NCI-H460 (cell line): ENCODE measurements at places on chromosomes 4 and X.

GRCh38 chrX:84830836-84831235 lies 172.8 kb upstream of the APOOL start:
- no peak for DNase-seq

GRCh38 chr4:174357321-174357720 lies 73.6 kb downstream of the CEP44 start:
- no peak for DNase-seq

DNA sequence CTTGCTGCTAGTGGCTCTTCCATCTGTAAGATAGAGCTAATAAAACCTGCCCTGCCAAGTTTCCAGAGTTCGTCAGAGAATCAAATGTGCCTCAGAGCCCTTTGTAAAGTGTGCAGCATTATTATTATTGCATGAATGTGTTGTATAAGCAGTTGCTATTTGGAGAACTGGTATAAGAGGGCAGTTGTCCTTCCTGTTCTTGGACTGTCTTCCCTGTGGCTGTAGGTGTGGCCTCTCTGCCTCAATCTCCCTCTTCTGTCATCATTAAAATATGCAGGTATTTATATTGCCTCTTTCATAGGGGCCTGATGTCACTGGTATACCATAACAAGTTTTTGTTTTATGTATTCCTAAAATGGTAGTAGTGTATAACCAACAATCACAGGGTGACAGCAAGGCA lies 3.8 kb downstream of the MTM1 start:
- DNase-seq = no peak

DNA sequence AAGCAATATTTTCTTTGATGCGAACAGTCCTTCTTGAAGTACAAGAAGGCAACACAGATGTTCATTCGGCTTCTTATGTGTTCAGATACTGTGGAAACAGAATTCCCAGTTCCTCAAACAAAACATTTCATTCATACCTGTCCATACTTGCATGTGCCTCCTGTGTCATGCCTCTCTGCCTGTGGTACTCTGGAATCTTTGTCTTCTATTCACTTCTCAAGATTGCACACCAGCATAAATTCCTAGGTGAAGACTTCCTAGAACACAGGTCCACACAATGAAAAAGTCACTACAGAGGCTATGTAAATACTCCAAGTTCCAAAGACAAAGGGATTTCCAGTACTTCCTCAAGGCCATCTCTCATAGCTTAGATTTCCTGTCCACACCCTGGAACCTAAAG lies 367.2 kb downstream of the AFF2 start:
- no peak for DNase-seq

DNA sequence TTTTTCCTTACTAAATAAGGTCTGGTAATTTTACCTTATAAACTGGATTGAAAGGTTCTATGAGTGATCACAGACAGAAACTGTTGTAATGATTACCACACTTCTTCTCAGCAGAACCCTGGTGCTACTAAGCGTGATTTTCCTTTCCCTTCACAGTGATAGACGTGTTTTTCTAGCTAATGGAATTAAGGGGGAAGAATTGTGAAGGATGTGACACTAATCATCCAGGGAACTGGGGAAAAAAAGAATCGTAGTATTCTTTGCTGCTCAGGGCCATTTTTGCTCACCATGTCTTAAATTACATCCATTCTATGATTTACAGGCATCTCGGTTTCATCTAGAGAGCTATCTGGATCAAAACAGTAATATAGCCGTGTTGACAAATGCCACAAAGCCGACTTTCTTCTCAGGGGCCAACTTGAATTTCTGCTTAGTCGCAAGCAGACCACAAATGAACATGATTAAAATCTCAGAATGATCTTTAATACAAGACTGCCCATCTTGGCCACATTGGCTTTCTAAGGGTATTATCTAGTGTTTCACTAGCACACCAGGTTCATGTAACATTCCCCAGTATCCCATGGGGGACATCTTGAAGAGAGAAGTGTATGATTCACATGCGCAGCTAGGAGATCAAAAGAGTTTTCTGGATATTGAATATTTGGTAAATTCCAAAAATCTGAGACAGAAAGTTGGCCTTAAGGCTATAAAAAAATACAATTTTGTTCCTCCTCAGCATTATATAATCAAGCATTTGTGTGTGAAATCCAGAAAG lies 154.0 kb downstream of the UGT8 start:
- DNase-seq = no peak

DNA sequence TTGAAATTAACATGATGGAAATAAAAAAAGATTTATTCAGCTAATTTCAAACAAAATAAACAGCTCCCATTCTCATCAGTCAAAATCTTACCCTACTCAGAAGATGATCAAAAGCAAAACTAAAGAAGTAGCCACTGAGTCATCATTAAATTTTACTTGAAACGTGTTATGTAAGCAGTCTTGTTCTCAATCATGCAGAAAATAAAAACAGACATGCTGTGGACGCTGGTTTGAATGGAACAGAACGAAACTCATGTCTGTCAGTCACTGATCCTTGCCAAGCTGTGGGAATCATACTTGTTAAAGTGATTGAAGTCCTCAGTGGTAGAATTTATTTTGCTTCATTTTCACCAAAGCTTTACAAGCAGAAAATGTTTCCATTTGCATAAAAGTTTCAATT lies 77.2 kb upstream of the TLR3 start:
- no peak for DNase-seq

- DNase-seq = no peak
Measured at GRCh38 chrX:69284491-69284890, 119.2 kb upstream of the PJA1 start.

DNA sequence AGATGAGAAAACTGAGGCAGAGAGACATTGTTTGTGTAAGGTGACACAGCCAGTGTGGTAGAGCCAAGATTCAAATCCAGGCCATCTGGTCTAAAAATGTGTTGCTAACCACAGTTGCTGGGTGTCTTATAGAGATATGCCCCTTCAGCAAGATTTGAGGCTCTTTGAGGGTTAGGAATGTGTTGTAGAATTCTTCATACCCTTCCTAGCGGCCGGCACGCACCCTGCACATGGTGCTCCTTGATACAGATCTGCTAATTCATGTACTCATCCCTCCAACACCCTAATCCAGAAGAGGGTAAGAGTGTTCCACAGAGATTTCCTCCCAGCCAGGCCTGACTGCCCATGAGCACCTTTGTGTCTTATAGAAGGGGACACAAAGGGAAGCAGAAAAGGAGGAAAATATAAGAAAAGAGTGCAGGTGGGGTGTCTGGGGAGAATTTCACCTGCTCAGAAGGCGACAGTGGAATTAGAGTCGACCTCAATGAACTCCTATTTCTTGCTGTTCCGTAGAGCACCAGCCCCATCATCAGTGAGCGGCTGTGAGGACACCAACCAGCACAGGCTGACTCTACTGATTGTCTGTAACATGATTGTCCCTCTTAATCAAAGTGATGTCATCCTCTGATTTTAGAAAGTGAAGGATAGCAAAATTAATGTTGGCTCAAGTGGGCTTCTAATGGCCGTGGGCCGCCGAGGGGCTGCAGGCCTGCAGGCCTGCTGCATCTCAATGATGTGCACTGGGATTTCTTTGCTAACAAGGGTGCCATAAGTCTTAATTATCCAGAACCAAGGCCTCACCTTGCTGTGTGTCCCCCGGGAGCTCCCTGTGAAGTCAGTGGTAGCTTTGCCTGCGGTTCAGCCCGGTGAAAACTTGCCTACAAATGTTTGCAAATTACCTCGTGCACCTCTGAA lies 24.2 kb upstream of the SMIM20 start:
- no peak for DNase-seq

DNA sequence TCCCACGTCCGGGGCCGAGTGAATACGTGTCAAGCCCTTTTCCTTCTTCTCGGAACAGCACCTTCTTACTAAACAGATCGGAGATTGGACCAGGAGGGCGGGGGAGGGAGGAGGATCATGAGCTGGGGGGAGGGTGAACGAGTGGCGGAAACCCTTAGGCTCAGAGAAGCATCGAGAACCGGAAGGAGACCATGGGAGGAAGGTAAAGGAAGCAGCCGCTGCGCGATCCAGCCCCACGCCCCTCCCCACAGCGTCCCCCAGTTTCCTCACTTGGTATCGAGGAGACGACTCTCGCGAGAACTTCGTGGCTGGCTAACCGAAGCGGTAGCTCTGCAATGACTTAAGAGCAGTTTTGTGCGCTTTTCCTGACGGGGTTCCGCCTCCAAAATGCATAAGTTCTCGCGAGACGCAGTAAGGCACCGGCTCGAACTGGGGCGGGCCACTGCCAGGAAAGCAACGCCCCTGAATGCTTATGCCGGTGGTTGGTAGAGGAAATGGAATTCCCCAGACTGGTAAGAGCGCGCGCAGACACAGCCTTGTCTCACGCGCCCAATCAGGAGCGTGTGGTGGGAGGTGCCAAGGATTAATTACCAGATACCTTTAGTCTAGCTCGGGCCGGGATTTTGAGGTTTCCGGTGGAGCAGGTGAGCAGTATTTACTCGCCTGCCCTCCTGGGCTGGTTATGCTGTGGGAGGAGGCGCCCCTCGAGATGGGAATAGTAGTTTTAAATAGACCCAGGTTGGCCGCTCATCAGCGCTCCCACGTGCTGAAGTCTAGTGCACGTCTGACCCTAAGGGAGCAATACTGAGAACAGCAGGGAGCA lies 534 bp upstream of the UBE2D3 start:
- peak; percentile 99 for DNase-seq

DNA sequence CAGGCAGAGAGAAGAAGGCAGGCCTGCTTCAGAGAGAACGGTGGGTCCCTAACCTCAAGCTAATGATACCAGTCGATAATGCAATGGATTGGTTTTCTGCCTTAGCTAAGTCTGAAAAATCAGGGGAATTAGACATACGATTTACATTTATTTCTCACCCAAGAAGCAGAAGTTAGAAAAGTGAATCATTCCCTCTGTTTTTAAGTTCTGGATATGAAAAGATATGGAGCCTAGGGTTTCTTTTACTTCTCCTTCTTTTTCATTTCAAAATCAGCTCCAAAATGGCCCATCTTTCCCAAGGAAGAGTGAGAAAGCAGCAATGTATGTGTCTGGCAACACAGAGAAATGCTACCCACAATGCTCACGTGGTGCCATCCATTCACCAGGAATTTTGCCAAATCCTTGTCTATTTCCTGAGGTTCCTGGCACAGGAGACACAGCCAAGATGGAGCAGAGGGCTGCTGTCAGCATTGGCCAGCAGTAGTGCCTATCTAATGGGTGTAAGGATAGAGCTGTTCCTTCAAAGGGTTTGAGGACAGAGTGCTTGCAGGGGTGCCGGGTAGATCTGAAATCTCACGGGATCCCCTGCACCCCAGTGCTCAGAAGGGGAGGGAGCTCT lies 231.5 kb downstream of the MAML3 start:
- no peak for DNase-seq

DNA sequence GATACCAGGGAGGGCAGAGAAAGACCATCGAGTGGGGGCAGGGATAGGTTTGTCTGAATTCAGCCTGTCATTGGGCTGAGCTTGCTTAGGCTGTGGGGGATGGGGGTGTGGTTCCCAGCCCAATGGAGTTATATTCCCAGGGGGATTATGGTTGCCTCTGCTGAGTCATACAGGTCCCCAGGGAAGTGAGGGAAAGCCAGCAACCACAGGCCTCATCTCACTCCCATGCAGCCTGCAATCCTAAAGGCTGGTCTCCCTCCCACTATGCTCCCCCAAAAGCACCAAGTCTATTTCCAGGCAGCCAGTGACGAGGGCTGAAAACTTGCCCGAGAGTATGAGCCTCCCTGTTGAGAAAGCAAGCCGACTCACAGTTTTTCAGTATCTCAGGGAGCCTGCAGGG lies 39.3 kb downstream of the AFM start:
- peak; percentile 66 for DNase-seq

- DNase-seq = no peak
Measured at GRCh38 chr4:75908555-75908954, 6.3 kb upstream of the PPEF2 start.

DNA sequence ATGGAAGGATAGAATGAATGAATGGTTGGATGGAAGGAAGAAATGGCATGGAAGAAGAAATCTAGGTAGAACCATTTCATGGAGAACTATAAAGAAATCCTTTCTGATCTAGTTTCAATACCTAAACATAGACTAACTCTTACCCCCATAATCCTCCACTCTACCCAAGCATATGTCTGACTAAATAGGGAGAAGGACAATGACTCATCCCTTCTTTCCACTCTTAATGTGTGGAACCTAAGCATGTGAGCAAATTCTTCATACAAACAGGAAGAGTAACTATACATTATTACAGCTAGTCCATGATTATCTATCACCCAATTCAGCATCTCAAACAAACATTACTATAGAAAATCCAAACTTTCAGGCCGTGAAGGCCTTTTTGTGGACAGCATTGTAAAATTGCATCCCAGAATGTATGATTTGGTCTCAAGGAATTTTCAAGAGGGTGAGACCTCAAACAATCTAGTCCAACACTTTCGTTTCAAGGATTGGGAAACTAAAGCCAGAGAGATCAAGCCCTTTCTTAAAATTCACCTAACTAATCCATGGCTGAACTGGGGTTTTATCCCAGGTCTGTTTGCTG lies 11.2 kb downstream of the C1QTNF7 start:
- no peak for DNase-seq

DNA sequence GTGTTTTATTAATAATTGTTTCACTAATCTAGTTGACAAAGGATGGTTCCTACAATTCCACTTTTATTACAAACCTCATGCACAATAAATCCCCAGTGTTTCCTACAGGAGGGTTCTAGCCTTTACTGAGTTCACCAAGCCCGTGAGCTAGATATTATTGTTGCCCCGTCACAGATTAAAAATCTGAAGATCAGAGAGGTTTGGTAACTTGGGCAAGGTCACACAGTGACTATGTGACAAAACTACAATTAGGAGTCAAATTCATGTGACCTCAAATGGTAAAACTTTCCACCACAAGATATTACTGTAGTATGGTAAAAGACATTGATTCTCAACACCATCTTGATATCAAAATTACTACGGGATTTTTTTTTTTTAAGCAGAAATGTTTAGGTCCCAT lies 124.6 kb downstream of the BTC start:
- no peak for DNase-seq
